ENCODE measurements at places on chromosomes 13 and 19. TPM values are rescaled to one million over a fixed set of nuclear protein-coding genes. Genes with fewer than 3 reads are reported as not detected.

GRCh38 chr13:100825557-100825956 is 151.0 kb upstream of the TMTC4 start:
- no peak for DNase-seq

- peak; percentile 93 for DNase-seq
These were observed 25.6 kb upstream of the CXCL17 start for GRCh38 chr19:42468273-42468796.

GRCh38 chr13:100363285-100363711 is 225.3 kb downstream of the GGACT start:
- DNase-seq, result no peak

KXD1 gene
- 139 TPM for total RNA-seq

Data from H4 (cell line).